NCI-H1105 treated with DMSO at 0.1 percent for 48 hours (cell line): ENCODE measurements at places on chromosomes 11 and 22.

GRCh38 chr11:9573775-9574621 is 528 bp downstream of the WEE1 start:
- no peak for DNase-seq

DNA sequence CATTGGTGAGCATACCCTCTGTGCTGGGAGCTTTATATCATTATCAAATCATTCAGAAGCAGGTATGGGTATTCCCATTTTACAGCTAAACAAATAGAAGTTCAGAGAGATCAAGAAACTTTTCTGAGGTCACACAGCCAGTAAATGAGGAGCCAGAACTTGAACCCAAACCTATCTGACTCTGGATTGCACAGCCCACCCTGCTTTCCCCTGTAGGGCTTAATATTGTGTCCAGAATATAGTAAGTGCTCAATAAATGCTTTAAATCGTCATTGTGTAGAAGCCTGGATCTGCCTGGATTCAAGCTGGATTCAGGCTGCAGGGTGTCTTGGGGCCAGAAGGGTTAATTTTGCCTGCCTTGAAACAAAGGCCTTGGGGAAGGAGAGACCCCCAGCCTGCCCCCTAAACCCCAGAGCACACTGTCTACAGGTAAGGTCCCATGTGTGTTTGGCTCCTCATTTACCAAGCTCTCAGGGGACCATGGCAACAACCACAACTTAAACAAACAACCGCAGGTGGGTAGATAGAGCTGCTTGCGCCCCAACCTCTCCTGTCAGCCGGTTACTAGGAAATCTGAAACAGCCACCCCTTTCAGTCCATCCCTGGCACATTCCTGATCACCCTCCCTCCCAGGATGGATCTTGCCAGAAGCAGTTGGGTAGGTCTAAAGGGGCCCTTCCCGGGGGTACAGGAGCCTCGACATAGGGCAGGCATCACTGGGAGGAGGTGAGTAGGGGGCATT is 3.0 kb upstream of the SEC14L3 start:
- peak; percentile 26 for DNase-seq

DNA sequence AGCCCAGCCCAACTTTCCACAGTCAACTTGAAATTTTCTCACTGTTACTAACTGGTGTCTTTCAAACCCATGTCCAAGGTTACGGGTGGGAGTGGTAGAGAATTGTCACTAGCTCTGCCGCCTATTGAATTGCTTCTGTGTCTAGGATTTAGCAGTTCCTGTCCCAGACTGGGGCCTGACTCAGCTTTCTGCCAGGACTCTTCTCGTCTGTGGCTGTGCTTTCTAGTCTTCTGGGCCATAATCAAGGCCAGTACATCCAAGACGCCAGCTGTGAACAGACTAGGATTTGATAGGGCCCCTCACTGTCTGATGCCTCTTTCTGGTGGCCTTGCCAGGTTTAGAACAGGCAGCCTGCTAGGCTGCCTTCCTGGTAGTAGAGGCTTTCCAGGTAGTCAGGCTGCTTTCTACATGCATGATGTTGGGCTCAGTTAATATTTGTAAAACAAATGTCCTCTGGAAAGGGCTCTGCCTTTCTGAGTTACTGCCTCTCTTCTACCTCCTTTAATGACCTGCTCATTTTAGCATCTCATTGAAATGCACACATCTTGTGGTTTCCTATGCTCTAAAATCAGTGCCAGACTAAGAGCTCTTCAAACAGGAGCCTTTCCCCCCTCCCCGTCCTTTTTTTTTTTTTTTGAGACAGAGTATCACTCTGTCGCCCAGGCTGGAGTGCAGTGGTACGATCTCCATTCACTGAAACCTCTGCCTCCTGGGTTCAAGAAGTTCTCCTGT is 13.1 kb upstream of the HIKESHI start:
- no peak for DNase-seq

DNA sequence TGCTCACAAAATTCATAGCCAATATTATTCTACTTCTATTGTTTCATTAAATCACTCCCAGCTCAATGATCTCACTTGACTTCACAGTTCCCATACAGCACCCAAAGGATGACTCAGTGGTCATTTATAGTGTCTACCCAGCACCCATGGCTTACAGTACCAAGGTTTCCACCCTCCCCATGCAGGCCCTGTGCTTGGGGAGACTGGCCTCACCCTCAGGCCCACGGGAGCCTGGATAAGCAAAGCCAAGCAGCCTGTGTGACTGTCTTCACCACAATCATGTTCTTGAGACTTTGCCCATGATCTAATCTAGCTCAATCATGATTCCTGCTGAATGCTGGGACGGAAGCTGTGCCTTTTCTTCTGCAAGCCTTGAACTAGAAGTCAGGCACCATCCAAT is 97.6 kb downstream of the SLC36A4 start:
- DNase-seq: no peak

DNA sequence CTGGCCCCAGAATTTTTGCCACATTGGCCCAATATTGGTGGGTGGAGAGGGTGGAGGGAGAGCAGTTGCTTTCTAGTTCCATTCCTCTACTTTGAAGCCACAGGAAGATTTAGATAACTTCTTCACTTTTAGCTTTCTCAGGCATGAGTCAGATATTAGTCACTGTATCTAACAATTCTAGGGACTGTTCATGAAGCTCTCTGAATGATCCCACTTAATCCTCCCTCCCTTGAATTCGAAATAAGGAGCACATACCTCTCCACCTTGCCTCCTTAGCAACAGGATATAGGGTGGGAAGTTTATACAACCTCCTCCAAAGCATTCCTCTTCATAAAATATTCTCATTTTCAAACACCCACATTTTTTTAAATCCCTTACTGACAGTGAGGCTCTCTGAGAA is 13.5 kb downstream of the FSHB start:
- no peak for DNase-seq

DNA sequence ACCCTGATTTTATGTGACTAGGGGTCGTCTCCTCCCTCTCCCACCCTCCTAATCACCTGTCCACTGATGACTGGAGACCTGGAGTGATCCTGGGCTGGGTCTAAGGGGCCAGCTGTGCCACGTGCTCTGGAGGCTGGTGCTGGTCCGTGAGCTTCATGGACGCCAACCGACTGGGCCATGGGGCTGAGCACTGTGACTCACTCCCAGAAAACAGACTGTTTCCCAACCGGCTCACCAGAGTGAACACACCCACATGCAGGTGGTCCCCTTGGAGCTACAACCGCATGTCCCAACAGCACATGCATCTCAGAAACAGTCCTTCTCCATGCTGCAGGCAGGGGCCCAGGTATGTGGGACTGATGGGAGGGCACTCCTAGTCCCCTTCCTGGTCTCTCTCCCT is 14.0 kb upstream of the LMO1 start:
- no peak for DNase-seq

- DNase-seq: no peak
Measured at GRCh38 chr11:97110376-97110775, 720.6 kb downstream of the JRKL start.

DNA sequence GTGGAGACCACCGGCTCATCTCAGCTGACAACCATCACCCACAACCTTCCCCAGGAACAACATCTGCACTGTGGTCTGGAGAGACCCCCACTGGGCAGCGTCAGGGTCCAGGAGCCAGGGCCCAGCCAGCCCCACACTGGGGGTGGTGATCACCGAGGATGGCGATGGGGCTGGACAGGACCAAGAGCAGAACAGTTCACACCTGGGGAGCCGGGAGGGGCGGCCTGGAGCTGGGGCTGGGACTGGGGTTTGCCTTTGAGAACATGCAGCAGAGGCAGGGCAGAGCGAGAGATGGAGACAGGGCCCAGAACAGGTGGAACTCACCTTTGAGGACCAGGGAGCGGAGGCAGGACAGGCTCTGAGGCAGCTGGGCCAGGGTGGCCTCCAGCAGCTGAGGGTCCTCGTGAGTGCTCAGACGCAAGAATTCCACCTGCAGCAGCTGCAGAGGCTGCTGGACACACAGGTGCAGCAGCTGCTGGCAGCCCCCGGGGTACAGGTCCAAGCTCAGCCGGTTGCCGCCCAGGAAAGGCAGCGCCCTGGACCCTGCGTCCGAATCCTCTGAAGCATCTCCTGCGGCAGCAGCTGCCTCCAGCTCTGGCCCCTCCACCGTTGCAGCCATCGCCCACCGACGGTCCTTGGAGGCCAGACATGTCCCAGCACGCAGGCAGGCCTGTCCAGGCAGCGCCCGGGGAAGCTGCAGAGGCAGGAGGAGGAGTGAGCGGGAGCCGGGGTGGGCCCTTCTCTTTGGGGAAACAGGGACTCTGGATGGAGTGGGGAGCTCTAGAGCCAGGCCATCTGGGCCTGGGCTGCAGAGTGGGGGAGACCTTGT is 1.0 kb downstream of the PIDD1 start:
- DNase-seq: peak; percentile 87
